Right lung (tissue), 10 donors: ENCODE measurements at places on chromosomes 5 and 9. TPM values are rescaled to one million over a fixed set of nuclear protein-coding genes. Genes with fewer than 3 reads are reported as not detected.

DNA sequence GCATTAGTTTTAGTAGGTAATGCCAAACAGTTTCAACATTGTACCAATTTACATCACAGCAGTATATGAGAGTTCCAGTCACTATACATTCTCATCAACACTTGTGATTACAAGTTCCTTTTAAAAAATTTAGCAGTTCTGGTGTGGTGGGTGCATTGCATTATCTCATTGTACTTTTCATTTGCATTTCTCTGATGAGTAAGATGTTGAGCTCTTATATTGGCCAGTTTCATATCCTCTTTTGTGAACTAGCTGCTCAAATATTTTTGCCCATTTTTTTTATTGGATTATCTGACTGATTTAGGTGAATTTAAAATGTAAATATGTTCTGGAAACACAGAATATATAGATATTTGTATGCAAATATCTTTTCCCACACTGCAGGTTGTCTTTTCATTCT, 160.9 kb upstream of the NR3C1 start:
- DNase-seq, result no peak

GRCh38 chr5:178176791-178177190, 10.4 kb downstream of the GMCL2 start:
- DNase-seq, result no peak

DNA sequence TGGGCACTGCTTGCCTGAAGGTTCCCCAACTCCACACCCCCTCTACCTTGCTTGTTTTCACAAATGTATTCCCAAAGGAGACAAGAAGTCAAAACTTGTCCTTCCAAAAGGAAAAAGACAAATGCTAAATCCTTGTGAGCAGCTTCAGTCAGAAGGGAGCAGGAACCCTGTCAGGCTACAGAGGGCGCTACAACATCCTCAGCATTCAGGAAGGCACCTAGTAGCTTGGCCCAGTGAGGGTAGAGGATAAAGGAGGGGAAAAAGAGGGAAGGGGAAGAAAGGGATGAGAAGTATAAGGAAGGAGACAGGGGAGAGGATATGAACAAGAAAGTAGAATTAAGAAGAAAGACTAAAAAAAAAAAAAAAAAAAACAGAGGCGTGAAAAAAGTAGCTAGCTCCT, 97.5 kb downstream of the MLLT3 start:
- DNase-seq, result no peak

- DNase-seq, result no peak
These were observed 6.8 kb downstream of the PLGRKT start for GRCh38 chr9:5430912-5431311.

GRCh38 chr9:77820293-77820954, 172.3 kb upstream of the GNA14 start:
- no peak for DNase-seq

The BTNL9 gene
- polyA plus RNA-seq, result 19.4 TPM

DNA sequence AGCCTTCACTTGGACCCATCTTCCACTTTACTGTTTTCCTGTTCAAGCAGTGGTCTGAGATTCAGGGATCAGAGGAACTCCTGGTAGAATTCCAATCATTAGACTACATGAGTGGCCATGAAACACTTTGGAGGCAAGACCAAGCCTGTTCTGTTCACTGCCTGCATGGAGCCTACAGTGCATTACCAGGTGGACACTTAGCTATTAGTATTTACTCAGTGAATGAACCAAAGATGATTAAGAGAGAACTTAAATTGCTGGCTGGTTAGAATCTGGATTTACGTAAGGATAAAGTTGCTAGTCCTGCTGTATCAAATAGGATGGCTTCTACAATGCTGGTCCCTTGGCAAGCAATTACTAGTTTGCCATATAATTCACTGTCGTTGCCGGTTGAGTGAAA, 245.5 kb downstream of the ARRDC3 start:
- no peak for DNase-seq

- DNase-seq, result no peak
These were observed 1.8 kb downstream of the OLFML2A start for GRCh38 chr9:124778575-124779367.

GRCh38 chr5:180640861-180641565, 8.4 kb downstream of the FLT4 start:
- no peak for DNase-seq

GRCh38 chr5:76607353-76607871, 15.8 kb downstream of the F2RL2 start:
- DNase-seq, result peak; percentile 49

GRCh38 chr9:33287087-33287490, 3.2 kb upstream of the NFX1 start:
- DNase-seq, result peak; percentile 41

The C5 gene
- 54.6 TPM for polyA plus RNA-seq

GRCh38 chr5:17398866-17399835, 98.9 kb upstream of the TAF11L2 start:
- DNase-seq, result no peak

DNA sequence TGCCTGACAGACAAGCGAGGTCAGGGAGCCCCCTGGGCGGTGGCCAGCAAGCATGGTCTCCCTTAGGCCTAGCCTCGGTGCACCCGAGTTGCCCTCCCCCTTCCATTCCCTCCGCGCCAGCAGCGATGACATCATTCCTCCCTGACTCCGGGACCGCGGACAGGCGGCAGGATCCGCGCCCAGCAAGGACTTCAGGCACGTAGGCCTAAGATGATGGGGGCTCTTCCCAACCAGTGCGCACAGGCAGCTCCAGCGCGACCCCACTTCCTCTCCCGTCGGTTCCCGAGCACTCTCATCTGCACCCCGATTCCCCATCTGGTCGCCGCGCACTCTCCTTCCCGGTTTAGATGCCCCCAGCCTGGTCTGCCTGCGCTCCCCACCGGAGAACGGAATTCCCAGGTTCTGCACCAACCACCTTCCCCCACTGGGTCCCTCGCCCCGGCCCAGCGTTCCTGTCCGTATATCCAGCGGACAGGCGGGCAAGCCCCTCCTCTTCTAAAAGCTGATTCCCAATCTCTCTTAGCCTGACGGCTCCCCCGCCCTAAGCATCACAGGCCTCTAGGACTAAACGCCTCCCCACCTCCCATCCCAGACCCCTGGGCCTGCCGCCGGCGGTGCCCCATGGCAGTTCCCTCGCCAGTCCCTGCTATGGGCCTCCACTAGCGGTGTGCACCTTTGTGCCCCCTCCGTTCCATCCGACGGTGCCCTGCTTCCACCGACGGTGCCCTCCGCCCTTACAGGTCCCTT, 931 bp downstream of the FAM219A start:
- DNase-seq, result peak; percentile 52

DNA sequence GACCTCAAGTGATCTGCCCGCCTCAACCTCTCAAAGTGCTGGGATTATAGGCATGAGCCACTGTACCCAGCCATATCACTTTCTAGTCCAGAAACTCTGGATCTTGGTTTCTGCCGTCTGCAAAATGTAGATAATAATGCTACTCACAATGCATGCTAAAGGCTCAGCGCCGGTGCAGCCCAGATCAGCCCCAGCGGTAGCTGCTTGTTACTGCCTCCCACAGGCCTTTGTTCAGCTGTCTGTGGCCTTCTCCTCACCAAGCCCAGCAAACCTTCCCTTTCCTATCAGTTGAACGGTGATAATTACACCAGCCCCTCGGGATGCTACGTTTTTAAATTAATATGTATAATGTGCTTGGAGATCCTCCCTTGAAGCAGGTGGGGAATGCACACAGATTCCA, 26.2 kb upstream of the MSX2 start:
- DNase-seq, result no peak

- DNase-seq, result no peak
These were observed 320.4 kb downstream of the DRD1 start for GRCh38 chr5:175123542-175123941.

The MAN2A1 gene
- polyA plus RNA-seq, result 44.8 TPM

GRCh38 chr9:89523948-89524347, 26.0 kb upstream of the SEMA4D start:
- no peak for DNase-seq

DNA sequence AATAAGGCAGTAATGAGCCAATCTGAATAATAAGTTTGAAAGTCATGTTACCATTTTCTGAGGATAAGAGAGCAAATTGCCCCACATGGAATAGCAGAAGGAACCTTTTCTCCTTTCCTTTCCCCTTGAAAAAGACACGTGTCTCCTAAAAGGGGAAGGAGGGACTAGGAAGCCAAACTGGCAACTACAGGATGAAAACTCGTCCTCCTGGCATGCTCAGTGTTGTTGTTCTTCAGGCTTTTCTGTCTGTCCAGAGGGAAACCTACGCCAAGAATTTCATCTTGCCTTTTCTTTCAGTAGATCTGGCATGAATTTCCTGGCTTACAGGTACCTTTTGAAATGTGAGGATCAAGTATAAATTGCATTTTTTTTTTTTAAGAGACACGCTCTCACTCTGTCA, 355.9 kb upstream of the TLE4 start:
- DNase-seq, result no peak

- DNase-seq, result no peak
These were observed 42.0 kb downstream of the TRPM3 start for GRCh38 chr9:71079451-71079850.

The CD72 gene
- 2.9 TPM for polyA plus RNA-seq

DNA sequence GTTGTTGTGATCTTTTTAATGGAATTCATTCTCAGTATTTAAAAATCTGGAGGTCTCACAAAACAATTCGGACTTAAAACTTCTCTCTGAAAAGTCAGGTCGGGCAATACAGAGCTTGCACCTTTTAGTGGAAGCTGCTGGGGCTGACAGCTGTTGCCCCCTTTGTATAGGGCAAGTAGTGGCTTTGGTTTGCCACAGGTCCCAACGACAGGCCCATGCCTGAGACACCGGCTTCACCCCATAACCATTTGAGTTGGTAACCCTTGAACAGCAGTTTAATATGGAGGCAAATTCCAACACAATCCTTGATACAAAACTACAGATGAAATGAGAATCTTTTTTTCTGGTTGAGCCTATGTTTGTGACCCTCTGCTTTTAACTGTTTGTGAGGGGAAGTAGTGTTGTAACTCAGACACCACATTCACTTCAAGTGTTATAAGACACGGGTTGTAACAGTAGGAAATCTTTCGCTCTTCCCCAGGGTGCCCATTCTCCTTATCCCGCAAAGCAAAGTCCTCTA, 752 bp upstream of the GLRX start:
- no peak for DNase-seq

- DNase-seq, result no peak
These were observed 10.2 kb upstream of the TIFAB start for GRCh38 chr5:135462304-135462703.

- no peak for DNase-seq
These were observed 1085.4 kb upstream of the CDH6 start for GRCh38 chr5:30108051-30108450.

GRCh38 chr9:16869882-16870595, 431 bp downstream of the BNC2 start:
- no peak for DNase-seq

DNA sequence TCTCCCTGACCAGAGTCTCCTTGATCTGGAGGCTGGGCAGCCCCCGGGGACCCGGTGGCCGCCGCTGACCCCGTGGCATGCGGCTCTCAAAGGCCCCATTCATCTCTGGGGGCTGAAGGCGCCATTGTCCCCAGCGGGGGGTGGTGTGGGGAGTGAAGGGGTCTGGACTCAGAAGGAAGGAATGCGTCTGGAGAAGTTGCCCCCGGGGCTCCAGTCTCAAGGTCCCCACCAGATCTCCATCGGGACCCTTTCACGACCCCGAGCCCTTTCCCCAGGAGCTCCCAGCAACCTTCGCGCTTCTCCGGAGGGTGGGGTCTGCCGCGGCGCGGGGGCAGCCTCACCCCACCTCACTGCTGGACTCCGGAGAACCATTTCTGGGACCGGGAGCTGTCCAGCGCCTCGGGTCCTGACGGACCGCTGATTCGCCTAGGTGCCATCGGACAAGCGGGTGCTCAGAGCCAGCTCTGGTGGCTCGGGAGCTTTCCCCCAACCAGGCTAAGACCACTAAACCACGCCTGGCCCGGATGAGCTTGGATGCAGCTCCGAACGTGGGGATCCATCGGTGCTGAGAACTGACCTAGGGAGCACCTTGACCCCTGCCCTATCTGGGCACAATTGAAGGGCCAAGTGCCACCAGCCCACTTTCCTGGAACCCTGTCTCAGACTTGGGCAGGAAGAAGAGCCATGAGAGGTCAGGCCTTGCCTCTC, 5.1 kb upstream of the PCDH1 start:
- no peak for DNase-seq

DNA sequence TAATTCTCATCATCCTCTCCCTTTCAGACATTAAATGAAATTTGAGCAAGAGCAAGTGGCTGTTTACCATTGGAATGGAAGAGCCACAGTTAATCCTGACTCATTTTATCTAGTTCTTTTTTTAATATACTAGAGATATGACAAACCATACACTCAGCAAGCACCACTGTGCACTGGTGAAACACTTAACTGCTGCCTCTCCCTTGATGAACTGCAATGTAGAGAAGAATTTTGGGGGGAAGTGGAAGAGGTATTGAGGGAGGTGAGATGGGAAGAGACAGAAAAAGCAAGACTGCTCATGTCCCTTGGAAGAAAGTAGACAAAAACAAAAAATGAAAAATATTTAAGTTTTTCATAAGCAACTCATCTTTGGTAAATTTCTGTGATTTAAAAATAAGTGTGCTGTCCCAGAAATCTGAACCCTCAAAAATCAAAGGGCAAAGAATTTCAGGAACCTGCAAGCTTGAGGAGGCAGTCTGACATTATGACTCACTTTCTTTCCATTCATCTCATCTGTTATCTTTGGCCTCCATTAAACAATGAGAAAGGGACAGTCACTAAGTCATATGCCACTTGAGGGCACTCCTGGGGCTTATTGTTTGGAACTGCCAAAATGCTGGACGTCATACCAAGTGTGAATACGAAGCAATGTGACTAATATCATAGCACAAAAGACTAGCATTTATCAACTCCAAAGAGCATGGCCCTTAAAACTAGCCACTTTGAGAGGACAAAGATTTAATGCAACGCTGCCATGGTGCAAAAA, 566.8 kb upstream of the DMAC1 start:
- no peak for DNase-seq

The PCDHGC5 gene
- 1.2 TPM for polyA plus RNA-seq

DNA sequence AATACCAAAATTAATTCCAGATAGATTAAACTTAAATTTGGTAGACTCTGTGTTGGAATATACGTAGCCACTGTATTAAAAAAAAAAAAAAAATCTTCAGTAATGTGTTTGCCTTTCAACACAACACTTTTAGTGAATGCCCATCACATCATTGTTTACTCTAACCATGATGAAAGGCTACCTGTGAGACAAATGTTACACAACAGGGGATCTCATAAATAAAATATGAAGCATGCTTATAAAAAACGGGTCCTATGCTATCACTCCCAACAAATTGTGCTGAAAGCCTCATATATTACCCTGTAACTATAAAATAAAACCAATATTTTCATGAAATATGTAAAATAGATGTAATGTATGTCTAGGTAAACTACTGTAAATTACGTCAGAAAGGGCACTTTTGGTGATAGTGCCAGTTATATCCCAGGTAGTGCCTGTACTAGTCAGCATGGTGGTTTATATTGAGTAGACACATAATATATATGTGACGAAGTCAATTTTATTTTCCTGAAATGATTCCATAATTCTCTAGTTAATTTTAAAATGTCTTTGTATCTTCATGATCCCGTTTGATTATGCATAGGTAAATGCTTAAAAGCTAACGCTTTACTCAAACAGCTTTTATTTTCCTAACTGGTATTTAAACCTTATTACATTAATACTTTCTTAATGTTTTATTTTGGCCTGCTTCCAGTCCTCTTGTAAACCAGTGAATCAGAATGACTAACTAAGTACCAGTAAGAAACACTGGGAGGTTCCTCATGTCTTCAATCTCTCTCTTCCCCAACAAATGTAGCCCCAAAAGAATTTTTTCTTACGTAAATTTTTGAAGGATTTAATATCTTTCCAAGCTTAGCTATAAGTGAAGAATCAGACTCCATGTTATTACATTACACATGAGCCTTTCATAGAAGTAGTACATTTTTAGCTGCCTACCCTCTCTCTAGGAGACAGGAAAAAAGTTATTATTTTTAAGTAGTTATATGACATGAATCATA, 420.3 kb downstream of the GABRG2 start:
- DNase-seq, result no peak

- no peak for DNase-seq
These were observed 509.0 kb downstream of the KIF4B start for GRCh38 chr5:155522540-155522939.
